ENCODE measurements at places on chromosomes 6 and 20. TPM values are rescaled to one million over a fixed set of nuclear protein-coding genes. Genes with fewer than 3 reads are reported as not detected.

The PRL gene
- not detected for total RNA-seq

The NOX3 gene
- total RNA-seq = not detected

The HLA-DRA gene
- total RNA-seq = not detected

The PSMB1 gene
- 327 TPM for total RNA-seq

The LY86 gene
- not detected for total RNA-seq

The TRIM31 gene
- total RNA-seq = not detected

The ZNF133 gene
- 14.7 TPM for total RNA-seq

The SIRPA gene
- 23.6 TPM for total RNA-seq

The ZBTB46 gene
- 14.4 TPM for total RNA-seq

The SHLD1 gene
- total RNA-seq = 2.3 TPM

The PTK6 gene
- total RNA-seq = not detected

The SERAC1 gene
- total RNA-seq = 7.8 TPM

The KIAA0408 gene
- 0.29 TPM for total RNA-seq

The TSPO2 gene
- total RNA-seq = not detected

The DTD1 gene
- total RNA-seq = 63.7 TPM

The BPI gene
- not detected for total RNA-seq

The RHAG gene
- total RNA-seq = not detected

The CLVS2 gene
- not detected for total RNA-seq

The SNAP25 gene
- not detected for total RNA-seq

The PRELID3B gene
- total RNA-seq = 55.2 TPM

The HFE gene
- total RNA-seq = 3.3 TPM

The SPATA2 gene
- total RNA-seq = 3.5 TPM

The PPIL6 gene
- total RNA-seq = 0.57 TPM

The NRM gene
- 7.0 TPM for total RNA-seq

The SIRPD gene
- not detected for total RNA-seq

The CST7 gene
- not detected for total RNA-seq

The BTN1A1 gene
- total RNA-seq = not detected

The MOXD1 gene
- total RNA-seq = 0.29 TPM

The NKX2-2 gene
- total RNA-seq = not detected

The SFT2D1 gene
- 8.3 TPM for total RNA-seq
